ENCODE measurements at places on chromosomes 4 and X.

GRCh38 chr4:151430740-151431457, 21.9 kb downstream of the FHIP1A start:
- no peak for DNase-seq

DNA sequence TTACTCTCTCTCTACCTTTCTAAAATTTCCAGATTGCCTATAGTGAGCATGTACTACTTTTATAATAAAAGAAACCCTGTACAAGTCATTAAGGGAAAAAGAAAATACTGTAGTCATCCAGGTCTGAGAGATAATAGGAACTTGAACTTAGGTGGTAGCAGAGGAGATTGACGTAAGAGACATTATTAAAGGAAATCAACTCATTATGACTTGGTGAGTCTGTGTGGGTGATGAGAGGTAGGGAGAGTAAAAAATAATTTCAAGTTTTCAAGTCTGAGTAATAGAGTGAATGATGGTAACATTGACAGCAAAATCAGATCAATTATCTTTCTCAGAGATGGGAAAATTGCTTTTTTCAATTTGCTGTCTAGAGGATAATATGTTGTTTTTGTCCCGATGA, 44.0 kb upstream of the ZCCHC12 start:
- DNase-seq = no peak

DNA sequence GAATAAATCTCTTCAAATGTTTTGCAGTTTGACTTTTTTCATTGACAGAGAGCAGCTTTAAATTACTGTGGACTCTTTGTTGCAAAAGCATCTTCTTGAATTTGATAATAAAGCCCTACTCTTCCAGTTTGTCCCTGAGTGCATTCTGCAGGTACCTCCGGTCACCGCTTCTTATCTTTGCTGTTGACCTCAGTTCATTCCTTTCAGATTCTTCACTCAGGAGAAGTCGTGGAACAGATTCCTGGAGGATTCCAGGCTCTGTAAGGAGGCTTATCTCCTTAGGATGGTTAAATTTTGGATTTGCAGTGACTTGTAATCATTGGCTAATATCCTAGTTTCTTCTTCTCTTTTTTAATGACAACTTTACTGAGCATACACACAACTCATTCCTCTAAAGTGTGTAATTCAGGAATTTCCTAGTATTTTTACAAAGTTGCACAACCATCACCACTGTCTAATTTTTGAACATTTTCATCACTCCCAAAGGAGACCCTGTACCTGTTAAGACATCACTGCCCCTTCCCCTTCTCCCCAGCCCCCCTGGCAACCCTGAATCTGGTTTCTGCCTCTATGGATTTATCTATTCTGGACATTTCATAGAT, 22.0 kb downstream of the TBL1X start:
- no peak for DNase-seq

DNA sequence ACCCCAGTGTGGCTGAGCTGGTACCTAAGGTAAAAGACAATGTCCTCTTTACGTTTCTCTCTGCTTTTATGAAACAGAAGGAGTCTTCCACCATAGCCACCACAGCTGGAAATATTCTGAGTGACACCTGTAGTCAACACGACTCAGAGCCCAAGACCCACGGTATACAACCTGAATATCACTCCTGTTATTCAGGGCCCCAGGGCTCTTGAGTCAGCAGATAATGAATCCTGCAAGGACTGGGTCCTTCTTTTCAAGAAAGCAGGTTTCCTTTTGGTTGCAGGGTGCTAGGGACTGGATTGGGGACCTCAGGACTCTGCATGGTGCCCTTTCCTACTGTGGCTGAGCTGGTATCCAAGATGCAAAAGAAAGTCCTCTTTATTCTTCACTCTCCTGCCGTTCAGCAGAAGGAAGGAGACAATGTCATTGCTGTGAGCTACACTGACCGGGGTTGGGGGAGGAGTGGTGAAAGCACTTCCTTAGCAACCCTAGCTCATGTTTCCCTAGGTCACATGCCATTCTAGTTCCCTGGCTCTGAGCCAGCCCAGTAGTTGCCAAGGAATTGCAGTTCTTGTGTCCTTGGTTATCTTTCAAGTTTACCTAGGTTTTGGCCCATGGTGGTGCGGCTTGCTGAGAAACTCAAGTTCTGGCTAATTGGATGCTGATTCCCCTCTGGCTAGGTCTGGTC, 23.7 kb upstream of the UNC5C start:
- no peak for DNase-seq

GRCh38 chr4:121633653-121634052, 63.1 kb downstream of the ANXA5 start:
- DNase-seq = no peak

GRCh38 chr4:75922588-75922987, 18.2 kb downstream of the NAAA start:
- DNase-seq = no peak

All from stimulated activated CD4-positive, alpha-beta T cell treated with anti-CD3 and anti-CD28 coated beads, TNF-alpha, amount 100 ng/mL, for 48 hours (primary cell).